Ammon's horn (tissue), 1 donor: ENCODE measurements at places on chromosomes 1 and 21.

- no peak for DNase-seq
Measured at GRCh38 chr1:219372916-219373615, 199.4 kb downstream of the LYPLAL1 start.

DNA sequence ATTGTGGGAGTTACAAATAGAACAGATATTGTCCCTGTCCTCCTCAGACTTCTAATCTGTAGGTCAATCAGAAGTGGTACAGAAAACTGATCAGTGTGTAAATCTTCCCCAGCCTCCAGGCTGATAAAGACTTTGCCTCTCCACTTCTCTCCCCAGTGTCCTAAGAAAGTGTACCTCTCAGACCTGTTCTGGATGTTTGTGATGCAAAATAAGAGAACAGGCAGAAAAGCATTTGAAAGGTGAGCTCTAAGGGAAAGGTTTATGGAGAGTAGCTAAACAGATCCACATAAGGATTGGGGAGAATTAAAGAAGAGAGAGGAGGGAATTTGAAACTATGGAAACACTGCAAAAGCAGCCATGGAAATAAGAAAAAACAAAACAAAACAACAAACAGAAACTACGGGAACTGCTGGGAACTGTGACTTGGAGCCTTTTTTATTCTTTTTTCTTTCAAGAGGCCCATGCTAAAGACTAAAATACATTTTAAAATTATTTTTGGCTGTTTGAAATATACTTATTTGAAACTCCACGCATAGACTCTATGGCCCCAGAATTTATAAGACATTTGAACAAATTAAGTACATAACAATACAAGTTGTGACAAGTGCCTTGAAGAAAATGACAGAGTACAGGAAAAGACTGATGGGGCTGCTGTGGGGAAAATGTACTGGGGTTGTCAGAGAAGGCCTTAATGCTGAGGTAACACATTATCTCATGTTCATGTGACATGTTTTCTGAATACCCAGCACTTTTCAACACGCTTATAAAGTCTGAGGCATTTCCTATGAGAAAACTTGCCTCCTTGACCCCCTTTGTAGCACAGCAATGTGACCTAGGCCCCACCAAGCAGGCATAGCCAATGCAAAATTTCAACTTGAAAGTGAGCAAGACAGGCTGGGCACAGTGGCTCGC is 51.2 kb downstream of the TRAF5 start:
- no peak for DNase-seq

GRCh38 chr1:9561429-9561828 is 22.2 kb downstream of the SLC25A33 start:
- DNase-seq: peak; percentile 77

DNA sequence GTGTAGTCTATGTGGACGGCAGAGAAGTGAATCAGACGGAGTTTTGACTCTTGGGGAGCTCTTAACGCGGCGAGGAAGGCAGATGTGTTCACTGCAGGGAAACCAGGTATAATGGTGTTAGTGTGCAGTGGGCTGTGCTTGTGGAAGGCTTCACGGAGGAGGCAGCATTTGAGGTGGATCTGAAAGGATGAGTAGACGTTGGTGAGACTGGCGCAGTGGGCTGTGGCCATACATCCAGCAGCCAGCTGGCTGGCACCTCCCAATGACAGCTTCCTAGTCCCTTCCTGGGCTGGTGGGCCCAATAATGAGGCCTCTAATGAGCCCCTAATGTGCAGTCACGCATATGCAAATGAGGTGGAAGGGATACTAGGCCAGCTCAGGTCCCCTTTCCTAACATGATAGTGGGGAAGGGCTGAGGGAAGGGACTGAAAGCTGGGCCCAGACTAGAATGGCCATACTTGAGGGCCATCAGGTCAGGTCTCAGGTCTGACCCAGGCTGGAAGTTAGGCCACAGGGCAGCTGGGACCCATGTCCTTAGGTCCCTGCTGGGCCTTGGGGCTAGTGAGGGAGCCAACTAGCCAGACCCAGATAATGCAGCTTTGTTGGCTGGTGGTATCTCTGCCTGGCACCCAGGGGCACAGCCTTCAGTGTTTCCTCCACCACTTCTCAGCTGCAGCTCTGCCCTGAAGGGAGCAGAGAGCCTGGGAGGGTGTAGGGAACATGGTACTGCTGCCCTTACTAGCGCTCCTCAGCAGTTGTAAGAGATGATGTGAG is 3.8 kb downstream of the MAP7D1 start:
- DNase-seq: peak; percentile 89

DNA sequence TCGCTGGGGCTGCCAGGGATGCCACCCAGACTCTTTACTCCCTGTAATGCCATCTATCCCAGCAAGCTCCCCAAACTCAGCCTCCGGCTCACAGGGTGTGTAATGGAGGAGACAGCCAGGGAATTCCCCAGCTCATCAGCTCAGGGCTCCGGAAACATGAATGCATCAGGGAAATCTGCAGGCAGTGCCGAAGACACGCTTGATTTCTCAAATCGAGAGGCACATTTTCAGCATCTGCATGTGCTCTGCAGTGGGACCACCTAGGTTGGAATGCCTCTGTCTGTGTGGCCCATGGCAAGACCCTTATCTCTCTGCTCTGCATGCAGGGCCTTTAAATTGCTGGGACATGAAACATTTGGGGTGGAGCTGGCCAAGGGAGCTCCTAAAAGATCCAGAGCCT is 170.1 kb downstream of the TRABD2B start:
- DNase-seq: no peak
